NCI-H1417 treated with DMSO at 0.1 percent for 48 hours (cell line): ENCODE measurements at places on chromosomes 7 and 10.

DNA sequence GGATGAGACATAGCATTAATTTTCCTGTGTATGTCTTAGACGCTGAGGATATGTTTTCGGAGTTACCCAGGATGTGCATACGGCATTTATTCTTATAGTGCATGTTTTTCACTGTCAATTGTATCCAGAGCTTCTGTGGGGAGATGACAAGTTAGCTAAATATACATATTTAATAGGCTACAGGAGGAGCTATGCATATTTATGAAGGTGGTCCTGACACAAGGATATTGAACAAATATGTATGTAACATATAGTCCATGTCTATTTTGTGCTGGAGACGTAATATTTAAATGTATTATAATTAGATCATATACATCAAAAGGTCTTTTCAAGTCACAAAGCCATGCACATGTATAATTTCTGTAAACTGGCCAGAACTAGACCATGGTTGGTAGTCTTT, 16.0 kb downstream of the IL6 start:
- DNase-seq = no peak

GRCh38 chr7:98870121-98870651, 372 bp upstream of the TMEM130 start:
- no peak for DNase-seq

DNA sequence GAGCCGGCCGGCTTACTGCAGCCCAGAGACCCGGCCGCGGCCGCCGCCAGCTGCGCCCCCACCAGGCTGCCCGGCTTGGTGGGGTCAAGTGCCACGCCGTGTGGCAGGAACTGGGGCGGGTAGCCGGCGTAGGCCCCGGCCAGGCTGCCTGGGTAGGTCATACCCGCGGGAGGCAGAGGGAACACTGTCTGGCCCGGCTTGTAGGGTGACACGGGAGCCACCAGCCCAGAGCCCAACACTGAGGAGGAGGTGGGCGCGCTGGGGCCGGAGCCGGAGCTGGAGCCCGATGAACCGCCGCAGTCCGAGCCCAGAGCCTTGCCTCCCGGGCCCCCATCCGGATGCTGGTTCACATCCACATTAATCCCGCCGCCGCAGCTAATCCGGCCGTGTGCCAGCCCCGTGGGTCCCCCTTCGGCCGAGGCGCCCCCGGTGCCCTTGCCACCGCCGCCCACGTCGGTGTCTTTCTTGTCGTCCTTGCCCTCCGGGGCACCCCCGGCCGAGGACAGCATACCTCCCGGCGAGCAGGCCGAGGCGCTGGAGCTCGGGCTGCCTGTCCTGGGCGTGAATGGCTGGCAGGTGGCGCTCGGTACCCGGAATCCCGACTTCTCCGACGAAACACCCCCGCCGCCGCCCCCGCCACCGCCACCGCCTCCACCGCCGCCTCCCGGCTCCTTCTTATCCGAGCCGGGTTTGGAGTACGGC, 2.0 kb downstream of the ZNF503 start:
- no peak for DNase-seq

DNA sequence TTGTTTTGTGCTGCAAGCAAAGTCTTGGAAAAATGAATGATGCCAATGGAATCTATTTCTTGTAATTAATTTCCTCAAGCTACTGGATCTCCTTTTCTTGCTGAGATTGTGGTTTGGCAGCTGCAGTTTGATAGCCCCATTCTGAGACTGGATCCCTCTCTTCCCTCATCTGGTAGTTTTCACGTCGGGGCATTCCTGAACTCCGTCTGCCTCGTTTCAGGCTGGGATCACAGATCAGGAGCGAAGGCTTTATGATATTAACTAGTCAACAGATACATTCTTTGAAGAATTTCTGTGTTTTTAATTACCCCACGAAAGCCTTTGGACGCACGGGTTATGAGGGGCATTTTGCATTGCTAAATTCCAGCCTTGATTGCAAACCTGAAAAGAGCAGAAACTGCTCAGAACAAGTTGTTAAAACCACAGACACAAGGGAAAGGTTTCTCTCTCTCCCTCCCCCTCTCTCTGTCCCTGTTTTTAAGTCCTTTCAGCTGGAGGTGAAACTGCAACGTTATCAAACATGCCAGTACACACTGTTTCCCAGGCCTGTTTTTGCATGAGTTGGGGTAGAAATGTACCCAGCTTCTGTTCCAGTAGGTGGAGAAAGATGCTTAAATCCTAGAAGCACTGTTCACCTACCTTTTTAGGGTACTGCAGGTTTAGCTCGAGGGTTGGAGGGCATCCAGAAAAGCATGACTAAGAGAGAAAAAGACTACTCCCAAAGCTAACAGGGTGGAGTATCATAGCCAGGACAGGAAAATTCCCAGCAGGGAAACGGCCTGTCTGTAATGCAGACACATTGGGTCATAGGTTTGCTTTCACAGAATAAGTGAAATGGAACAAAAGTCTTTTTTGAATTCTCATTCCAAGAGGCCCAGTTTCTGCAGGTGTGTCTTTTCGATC, 124.3 kb downstream of the CUX1 start:
- no peak for DNase-seq

DNA sequence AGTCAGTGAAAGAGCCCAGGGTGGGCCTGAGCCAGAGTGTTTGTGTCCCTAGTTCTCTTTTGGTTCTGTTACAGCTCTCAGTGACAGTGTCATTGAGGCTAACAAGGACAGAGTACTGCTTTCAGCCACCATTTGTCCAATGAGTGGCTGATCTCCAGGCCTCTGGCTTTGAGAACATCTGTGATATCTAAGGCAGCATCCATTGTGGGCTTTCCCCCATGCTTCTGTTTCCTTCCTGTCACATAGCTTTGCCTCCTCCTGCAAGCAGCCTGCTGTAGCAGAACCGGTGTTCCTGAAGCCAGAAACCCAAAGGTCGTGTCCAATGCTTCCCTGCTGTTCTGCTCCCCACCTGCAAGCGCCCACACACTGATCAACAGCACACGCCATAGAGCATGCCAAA, 68.4 kb downstream of the IKZF1 start:
- no peak for DNase-seq

- no peak for DNase-seq
Observed at GRCh38 chr10:105288613-105289012, 647.5 kb downstream of the SORCS3 start.

GRCh38 chr10:85862771-85863170, 503.8 kb downstream of the GRID1 start:
- DNase-seq = no peak

DNA sequence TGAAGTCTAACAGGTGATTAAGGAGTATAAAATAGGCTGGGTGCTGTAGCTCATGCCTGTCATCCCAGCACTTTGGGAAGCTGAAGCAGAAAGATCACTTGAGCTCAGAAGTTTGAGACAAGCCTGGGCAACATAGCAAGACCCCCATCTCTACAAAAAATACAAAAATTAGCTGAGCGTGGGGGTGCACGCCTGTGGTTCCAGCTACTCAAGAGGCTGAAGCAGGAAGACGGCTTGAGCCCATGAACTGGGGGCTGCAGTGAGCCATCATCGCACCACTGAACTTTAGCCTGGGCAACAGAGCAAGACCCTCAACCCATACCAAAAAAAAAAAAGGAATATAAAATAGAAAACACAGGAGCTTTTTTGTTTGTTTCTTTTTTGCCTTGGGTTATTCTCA, 47.4 kb downstream of the DCLRE1A start:
- DNase-seq = no peak

DNA sequence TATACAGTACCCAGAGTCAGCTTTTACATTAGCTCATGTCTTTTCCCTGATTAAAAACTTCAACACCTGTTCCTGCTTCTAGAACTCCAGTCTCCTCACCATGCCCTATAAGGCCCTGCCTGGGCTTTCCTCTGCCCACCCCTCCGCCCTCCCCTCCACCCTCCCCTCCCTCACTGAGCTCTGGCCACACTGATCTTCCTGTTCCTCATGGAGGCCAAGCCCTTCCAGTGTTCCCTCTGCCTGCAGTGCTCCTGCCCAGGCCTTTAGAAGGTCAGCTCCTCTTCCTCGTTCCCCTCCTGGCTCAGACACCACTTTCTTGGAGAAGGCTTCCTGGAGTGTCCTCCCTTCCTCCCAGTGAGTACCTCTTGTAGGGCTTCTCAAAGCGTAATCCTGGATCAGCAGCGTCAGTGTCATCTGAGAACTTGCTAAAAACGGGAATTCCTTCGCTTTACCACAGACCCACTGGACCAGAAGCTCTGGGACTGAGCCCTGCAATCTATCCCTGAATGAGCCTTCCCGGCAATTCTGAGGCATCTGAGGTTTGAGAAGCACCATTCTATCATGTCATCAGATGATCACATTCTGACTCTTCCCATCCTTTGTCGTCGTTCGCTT, 3.7 kb downstream of the PDZD7 start:
- no peak for DNase-seq

- no peak for DNase-seq
Observed at GRCh38 chr7:50304911-50305582, 531 bp downstream of the IKZF1 start.

- DNase-seq = no peak
Observed at GRCh38 chr10:6957851-6958250, 377.8 kb upstream of the PRKCQ start.

- DNase-seq = no peak
Observed at GRCh38 chr7:17530741-17531421, 232.4 kb downstream of the AHR start.

GRCh38 chr7:148402159-148402558, 188.4 kb upstream of the C7orf33 start:
- DNase-seq = no peak

GRCh38 chr10:62072901-62073300, 171.4 kb downstream of the ARID5B start:
- no peak for DNase-seq

- no peak for DNase-seq
Observed at GRCh38 chr10:119634219-119634544, 17.0 kb upstream of the BAG3 start.

DNA sequence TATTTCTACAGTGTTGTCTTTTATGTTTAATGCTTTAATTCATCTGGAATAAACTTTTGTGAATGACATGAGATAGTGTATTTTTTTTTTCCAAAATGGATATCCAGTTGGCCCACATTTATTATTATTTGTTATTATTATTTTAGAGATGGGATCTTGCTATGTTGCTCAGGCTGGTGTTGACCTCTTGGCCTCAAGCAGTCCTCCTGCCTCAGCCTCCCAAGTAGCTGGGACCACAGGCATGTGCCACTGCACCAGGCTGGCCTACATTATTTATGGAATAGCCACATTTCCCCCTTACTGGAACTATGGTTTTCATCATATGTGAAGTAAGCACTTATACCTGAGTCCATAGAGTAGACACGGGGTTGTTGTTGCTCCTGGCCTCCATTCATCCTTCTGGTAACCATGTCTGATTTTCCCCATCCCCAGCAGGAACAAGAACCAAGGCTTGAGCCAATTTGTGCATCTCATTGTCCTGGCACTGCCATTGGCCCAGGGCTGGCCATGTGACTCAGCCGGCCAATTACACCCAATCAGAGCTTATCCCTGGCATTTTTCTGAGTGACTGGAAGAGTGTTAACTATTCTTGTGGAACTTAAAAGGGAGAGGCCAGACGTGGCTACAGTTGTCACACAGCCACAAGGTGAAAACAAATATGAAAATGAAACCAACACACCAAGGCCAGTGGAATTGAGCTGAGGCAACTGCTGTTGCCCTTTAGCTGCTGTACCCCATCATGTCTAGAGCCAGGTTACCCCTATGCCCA, 23.1 kb downstream of the PRF1 start:
- DNase-seq = no peak

GRCh38 chr10:95451568-95452524, 109.3 kb downstream of the SORBS1 start:
- DNase-seq = no peak

- no peak for DNase-seq
Observed at GRCh38 chr7:127844165-127844564, 187.1 kb downstream of the LRRC4 start.

DNA sequence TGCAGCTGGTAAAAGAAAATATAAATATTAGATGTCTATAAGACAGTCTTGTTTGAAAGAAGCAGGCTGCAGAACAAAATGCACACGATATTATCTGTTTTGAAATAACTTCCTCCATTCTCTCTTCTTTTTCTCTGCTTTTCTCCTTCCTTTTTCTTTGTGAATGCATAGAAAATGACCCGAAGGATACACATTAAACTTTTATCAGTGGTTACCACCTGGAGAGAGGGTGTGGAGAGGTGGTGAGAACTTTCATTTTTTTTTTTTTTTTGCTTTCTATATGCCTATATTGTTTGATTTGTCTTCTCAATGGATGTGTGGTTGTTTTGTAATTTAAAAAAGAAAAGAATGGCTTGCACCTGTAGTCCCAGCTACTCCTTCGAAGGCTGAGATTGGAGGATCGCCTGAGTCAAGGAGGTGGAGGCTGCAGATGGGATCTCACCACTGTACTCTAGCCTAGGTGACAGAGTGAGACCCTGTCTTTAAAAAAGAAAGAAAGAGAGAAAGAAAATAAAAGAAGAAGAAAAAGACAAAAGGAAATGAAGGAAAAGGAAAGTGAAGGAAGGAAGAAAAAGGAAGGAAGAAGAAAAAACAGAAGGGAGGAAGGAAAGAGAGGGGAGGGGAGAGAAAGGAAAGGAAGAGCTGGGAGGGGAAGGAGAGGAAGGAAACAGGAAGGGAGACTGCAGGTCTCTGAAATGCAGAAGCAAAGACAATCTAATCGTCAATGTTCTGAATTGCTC, 64.4 kb downstream of the SAMD9 start:
- DNase-seq = no peak

DNA sequence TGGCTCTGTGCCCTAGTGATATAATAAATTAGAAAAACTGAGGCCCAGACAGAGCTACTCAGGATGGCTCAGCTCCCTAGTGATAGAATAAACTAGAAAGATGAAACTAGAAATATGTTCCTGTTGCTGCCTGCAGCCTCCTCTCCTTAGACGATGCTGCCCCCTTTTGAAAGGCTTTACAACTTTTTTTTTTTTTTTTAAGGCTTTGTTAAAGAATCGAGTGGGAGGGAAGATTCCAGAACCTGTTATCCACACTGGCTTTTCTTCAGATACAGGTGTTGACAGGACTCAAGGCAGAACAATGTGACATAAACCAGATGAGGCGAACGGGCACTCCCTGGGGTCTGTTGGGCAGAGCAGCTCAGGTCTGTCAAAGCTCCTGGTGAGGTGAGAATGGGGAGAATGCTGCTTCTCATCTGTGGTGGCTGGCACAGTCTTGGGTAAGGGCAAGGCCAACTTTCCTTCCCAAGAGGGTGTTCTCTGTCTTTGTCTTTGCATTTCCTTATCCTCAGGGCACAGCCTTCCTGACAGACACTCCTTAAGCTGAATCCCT, 175.1 kb downstream of the COBL start:
- DNase-seq = no peak

DNA sequence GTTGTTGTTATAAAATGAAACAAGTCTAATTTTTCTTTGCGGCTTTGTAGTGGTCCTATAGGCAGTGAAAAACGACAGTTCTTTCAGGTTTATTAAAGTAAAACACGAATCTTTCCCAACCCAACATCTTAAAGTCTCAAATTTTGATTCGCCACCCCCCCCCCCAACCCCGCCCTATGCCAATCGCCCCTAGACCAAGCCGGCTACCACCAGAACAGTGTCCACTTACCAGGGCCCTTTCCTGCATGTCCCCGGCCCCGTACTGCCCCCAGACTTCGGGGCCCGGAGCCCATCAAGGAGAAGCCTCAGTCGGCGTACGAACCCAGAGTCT, 335 bp upstream of the CHCHD1 start:
- no peak for DNase-seq

DNA sequence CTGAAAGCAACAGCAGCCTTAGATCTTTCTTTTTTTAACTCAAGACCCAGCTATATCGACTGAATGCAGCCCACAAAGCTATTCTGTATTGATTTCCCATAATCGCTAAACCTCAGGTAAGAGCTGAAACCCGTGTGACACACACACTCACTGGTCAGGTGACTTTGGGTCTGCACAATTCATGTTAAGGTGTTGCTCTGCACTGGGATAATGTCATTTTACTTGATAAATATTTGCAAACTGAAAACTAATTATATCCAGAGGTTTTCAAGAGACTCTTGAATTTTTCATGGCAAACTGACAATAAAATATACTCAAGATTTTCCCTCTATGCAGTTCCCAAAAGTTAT, 33.1 kb downstream of the SCRN1 start:
- DNase-seq = no peak
